H7 (cell line): ENCODE measurements at places on chromosomes 13 and 19. TPM values are rescaled to one million over a fixed set of nuclear protein-coding genes. Genes with fewer than 3 reads are reported as not detected.
A peak's percentile ranks its signal among the peaks of the same experiment; 100 is the strongest.

Gene UHRF1
- 22.1 and 54.0 TPM in 2 replicates for total RNA-seq

Gene ZIK1
- 15.9 and 25.7 TPM in 2 replicates for total RNA-seq

- no peak for DNase-seq
These were observed 15.8 kb downstream of the DEDD2 start for GRCh38 chr19:42201489-42202289.

GRCh38 chr19:43767316-43767715, 12.6 kb upstream of the SMG9 start:
- DNase-seq: no peak

DNA sequence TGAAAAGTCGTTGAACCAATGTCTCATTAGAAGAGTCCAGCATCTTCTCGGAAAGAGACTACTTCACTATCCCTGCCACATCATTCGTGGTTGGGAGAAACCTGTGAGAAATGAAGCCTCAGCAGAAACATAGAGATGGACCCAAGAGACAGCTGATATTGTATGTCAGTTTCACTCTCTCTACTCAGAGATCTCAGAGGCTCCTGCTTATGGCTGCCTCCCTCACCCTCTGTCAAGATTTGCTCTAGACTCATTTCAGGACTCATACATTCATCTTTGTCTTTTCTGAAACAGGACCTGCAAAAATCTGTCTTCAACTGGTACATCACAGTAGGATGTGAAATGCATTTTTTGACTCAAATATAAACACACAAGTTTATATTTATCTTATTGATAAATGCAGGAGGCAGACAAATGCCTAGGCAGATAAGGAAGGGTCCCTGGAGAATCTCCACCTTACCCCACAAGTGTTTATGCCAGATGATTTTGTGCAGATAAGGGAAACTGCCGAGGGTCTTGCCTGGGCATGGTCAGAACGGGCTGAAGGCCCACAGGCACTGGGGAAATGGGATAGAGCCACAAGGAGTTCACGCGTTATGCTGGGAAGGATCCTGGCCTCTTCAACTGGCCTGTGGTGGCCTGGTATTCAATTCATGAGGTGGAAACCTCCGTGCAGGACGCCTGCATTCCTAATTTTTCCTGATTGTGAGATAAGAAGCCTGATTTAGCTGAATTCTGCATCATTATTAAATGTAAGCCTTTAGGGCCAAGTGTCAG, 1834.0 kb upstream of the PCDH20 start:
- DNase-seq: no peak

DNA sequence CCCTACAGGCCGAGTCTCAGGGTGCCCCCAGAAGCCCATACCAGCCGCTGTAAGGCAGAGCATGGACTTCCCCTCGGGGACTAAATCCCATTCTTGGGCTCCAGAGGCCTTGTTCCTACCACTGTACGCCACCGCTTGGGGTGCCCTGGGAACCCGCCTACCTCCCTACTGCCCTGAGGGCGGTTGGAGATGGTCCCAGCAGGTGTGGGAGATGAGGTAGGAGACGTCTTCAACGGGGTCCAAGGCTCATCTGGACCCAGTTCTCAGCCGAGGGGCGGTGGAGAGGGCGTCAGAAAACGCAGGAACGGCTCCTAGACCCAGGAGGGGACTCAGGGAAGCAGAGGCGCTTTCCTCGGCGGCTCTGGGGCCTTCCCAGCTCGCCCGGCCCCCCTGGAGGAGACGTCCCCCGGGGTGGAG, 833 bp upstream of the ZIK1 start:
- DNase-seq: no peak

GRCh38 chr13:40447857-40448256, 218.6 kb downstream of the FOXO1 start:
- no peak for DNase-seq

GRCh38 chr19:2867025-2867991, at the start of gene ZNF556:
ZNF556 (plus strand) TSS chr19:2867335; CDS start chr19:2867422, 87 bp downstream.
- DNase-seq: peak; percentile 57

- DNase-seq: no peak
These were observed 7.3 kb upstream of the SLC25A41 start for GRCh38 chr19:6440905-6441304.

DNA sequence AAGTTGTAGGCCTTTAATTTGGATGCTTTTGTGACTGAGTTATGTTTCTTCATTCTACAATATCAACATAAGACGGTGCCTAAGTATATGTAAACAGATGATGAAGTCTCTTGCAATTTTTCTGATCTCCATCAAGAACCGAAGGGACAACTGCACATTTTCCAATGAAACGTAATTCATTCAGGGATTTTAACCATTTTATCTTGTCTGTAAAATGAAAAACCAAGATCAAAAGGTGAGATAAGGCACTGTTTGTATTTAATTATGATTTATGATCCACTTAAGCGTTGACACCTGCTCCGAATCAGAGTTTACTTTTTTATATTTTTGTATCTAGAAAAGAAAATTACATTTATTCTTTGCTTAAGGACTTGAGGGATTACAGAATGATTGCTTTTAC, 556.8 kb upstream of the ARGLU1 start:
- DNase-seq: no peak

DNA sequence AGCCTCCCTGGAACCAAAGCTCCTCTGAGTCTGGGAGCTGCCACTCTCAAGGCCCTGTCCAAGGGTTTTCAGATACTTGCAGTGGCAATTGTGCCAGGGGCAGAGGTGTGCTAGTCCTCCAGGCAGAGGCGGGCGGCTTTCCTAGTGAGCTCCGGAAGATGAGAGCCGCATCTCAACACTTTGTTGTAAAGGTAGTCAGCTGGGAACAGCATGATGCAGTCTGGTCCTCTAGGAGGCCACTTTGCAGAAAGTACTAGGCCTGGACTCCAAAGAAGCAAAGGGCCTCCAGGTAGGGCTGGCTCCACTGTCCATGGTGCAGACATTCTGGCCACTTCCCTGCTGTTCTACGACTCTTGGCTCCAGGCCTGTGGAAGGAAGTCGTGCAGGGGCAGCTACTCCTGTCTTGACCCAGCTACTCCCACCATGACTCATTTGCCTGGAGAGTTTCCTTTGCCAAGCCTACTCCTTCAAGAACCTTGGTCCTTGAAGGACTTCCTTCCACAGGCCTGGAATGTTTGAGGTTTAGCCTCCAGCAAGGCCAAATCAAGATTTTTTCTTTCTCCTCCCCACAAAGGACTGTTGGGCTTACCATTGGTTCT, 9.9 kb upstream of the ZNF536 start:
- no peak for DNase-seq

DNA sequence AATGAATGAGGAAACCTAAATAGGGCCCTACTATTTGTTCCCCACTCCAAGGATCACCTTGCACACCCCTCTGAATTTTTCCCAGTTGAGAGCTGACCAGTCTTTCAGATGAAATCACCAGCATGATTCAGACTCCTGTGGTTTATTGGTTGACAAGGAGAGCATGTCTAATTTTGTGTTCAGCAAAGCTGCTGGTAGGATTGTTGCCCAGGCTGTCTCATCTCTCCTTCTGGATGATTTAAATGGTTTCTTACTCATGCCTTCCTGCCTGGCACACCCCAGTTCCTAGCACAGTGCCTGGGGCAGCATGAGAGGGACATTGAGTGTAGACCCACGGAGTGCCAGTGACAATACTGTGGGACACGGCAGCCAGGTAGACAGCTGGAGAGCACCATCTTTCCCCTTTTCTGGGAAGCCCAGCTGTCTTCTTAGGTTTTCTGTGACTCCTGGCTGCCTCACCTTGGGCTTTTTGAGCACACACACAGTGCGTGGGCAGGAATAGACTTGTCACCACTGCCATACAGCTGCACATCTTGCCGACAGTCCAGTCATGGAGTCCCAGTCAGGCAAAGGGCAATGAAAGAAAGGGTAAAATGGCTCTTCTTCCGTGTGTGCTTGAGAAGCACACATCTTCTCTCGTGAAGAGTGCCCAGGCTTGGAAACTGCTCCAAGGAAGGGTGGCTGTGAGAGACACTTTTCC, 12.3 kb downstream of the FGF9 start:
- no peak for DNase-seq

DNA sequence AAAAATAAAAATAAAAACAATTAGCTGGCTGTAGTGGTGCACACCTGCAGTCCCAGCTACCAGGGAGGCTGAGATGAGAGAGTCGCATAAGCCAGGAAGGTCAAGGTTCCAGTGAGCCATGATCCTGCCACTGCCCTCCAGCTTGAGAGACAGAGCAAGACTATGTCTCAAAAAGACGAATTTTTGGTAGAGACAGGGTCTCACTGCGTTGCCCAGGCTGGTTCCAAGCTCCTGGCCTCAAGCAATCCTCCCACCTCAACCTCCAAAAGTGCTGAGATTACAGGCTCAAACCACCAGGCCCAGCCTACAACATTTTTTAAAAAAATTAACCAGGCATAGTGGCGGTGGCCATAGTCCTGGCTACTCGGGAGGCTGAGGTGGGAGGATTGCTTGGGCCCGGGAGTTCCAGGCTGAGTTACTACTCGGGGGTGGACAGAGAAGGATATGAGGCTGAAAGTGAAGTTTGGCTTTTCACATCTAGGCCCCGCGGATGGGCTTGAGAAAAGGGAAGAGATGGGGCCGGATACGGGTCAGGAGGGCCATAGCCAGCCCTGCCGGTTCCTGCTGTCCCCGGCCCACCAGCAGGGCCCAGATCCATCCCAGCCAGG, 10.2 kb downstream of the NDUFA11 start:
- no peak for DNase-seq

DNA sequence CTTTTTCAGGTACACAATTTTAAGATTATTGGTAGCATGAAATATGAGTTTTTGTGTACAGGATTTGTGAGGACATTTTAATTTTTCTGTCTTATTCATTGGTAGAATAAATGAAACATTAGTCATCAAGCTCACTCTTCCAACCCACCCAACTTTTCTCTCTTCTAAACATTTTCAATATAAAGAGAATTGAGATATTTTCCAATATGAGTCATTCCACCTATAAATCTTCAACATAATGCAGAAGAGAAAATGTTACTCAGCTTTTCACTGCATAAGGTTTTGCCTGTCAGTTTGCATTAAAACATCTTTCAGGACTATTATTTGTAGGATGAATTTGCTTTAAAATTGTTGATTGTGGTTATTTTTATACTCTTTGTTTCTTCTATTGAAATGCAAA, 330.7 kb downstream of the PCDH20 start:
- no peak for DNase-seq

- DNase-seq: no peak
These were observed 94.1 kb downstream of the RNASEH2B start for GRCh38 chr13:51003642-51004041.
